Activated CD8-positive, alpha-beta memory T cell treated with anti-CD3 and anti-CD28 coated beads for 4 hours (primary cell): ENCODE measurements at places on chromosomes 5 and 9.

GRCh38 chr5:600886-601541 is 11.1 kb upstream of the CEP72 start:
- DNase-seq: no peak

GRCh38 chr9:38652486-38652885 is 32.1 kb upstream of the ANKRD18A start:
- no peak for DNase-seq

- DNase-seq: no peak
These were observed 316.0 kb upstream of the PAPPA start for GRCh38 chr9:115837618-115838017.

GRCh38 chr5:82074950-82075349 is 103.1 kb downstream of the ATG10 start:
- no peak for DNase-seq

DNA sequence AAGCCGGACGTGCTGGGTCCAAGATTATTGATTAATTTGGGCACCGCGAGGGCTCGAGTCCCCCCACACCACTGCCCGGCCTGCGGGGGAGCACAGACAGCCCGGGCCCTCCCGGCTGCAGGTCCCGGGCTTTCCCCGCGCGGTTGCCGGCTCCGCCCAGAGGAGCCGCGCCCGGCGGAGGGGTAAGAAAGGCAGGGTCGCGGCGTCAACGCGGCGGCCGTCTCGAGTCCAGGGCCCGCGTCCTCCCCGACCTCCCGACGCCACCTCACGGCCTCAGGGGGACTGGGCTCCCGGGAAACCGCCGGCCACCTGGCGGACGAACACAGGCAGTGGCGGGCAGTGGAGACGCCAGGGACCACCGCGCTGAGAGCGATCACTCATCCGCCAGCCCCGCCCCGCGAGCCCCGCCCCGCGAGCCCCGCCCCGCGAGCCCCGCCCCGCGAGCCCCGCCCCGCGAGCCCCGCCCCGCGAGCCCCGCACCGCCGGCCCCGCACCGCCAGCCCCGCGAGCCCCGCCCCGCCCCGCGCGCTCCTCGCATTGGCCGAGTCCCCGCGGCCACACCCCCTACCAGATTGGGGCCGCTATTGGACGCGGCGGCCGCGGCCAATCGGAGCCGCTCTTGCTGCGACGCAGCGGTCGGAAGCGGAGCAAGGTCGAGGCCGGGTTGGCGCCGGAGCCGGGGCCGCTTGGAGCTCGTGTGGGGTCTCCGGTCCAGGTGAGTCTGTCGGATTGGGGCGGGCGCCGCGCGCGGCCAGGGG is at the start of gene MRPL41:
MRPL41 (plus strand) TSS at position 616 of the 758 bp plus-strand sequence. CDS start 203 bp downstream, outside the sequence.
- DNase-seq: peak; percentile 71

DNA sequence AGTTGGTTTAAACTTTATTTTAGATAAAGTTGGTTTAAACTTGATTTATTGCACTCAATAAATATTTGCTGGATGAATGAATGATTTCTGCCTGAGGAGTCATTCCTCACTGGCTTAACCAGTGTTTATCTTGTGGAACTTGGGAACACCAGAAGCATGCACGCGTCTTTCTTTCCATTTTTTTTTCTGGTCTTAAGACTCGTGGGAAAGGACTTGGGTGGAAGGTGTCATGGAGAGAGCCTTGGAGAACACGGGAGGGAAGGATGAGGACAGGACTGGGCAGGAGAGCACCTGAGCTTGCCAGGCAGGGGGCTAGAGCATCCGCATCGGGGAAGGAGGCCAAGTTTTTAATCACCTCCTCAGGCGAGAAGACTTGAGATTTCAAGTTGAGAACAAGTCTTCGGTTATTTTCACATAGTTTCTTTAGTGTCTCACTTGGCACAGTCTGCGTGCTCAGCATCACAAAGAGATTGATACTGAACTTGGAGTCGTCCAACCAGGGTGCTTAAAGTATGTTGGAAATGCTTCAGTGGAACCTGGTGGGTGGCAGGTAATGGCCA is 144.2 kb downstream of the PDZD2 start:
- no peak for DNase-seq

GRCh38 chr5:79521156-79521555 is 7.2 kb upstream of the HOMER1 start:
- DNase-seq: no peak

- peak; percentile 55 for DNase-seq
These were observed 17.3 kb upstream of the ODF2 start for GRCh38 chr9:128438343-128439109.

DNA sequence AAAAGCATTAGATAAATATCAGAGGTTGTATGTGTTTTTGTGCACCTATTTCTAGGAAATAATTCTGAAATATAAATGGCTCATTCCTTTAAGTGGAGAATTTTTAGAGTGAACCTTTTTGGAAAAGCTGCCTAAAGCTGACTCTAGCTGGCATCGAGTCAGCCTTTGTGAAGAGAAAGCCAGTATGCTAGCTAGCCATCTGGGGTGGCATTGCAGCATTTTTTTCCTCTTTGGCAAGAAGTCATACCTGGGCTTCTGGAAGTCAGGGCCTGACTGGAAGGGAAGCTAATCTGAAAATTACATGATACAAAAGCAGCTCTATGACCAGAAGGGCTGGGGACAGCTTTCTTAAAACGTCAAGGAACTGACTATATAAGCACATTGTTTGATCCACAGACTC is 19.7 kb downstream of the ANP32B start:
- no peak for DNase-seq

GRCh38 chr9:90489066-90489465 is 153.6 kb downstream of the DIRAS2 start:
- DNase-seq: no peak

DNA sequence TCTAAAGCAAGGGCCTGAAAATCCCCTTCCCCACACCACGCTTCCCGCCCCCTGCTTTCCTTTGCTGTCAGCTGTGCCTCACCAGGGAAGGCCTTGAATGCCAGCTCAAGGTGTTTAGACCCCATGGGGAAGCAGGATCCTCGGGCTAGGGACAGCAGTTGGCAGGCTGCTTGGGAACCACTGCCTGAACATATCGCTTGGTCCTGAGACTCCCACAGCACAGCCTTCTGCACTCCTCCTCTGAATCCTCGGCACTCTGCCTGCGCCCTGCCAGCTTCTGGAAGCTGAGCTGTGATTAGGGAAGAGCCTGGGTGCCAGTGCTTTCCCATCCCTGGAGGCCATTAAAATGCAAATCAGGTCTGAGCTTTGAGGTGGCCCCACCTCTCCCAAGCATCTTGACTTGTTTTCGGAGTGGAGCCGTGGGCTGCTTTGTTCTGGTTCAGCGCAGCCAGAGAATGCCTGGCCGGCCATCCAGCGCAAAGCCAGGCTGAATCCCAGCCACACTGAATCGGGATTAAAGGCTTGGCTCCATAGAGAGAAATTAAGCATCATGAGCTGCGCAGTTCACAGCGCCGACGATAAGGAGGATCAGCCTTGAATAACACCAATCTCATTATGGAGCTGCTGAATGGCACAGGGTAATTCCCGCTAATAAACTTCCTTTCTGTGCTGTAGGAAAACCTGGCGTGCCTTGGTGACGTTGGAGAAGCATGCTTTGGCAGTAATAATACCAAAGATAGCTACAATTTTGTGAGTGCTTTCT is 40.0 kb downstream of the AMBP start:
- no peak for DNase-seq

DNA sequence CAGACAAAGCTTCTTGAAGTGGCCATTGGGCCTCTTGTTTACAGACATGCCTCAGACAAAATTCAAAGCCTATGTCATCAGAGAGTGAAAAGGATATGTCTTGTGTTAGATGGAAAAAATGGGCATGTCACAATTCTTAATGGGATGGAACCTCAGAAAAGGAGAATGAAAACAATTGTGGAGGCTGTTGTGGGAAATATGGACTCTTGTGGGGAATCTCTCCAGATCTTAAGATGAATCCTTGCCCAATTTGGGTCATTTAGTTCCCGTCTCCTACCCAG is 19.5 kb downstream of the SLC22A5 start:
- no peak for DNase-seq

GRCh38 chr9:38066914-38067858 is 1.8 kb downstream of the SHB start:
- DNase-seq: no peak

DNA sequence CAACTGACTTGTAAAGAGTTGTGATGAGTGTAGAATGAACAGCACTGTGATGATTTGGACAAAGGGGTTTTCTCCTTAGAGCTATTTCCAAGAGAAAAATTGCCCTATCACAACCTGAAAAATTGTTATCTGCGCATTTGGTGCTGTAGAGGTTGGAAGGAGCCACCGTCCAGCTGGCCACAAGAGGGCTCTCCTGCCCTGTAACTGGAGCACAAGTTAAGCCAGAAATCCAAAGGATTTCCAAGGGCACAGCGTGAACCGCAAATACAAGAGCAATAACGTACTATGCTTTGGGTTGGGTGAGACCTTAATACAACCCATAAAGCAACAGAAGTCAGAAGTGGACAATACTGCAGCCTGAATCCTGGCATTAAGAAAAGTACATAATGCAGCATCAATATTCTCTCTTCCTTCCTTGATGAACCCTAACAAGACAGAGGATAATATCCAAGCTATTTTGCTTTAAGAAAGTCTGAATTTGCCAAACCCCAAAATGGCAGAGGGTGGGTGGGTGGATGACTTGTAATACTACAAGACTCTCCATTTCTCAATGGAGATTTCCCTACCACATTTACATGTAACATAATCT is 56.8 kb upstream of the SMIM32 start:
- DNase-seq: no peak

DNA sequence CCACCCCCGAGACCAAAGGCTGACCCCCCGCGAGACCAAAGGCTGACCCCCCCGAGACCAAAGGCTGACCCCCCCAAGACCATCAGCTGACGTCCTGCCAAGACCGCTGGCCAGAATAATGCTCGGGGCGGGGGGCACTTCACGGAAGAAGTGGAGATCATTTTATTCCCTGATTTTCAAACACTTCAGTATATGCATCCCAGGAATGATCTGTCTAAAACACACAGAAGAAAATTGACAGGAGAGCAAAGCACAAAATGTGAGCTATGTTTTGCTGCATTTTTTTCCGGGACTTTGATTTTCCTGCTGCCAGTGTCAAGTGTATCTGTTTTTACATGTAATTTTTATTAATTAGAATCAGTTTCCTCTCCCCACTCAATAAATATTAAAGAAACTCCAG is 67.1 kb downstream of the ADAMTS2 start:
- DNase-seq: no peak

GRCh38 chr9:69174616-69175463 is 763 bp downstream of the TJP2 start:
- no peak for DNase-seq

DNA sequence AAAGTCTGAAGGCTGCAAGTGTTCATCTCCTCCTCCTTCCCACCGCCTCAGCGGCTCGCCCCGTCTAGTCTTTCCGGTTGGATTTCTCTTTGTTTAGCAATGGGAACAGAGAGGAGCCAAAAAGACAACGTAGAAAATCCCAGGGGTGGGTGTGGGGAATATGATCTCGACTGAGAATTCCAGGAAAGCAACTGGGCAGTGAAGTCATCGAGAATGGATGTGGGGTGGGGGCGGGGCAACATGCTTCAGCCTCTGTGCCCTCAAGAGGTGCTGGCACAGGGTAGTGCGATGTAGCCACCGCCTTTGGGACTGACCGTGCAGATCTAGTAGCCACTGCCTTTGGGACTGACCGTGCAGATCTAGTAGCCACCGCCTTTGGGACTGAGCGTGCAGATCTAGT is 12.9 kb downstream of the MSX2 start:
- no peak for DNase-seq

DNA sequence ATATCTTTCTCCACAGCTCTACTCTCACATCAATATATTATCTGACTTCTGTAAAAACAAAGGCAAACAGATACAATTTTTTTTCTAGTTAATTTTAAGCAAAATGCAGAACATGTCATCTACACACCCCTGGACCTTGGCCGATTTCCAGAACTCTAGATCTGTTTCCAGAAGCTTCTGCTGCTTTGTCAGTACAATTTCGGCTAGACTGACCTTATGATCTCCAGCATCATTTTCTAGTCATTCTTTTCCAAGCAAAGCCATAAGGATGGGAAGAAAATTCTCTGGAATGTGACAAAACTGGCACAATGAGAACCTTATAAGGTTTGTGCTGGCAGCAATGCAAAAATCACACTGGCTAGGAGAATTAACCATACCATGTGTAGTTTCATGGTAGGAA is 132.8 kb upstream of the MPDZ start:
- no peak for DNase-seq

GRCh38 chr9:92033991-92034390 is 81.2 kb downstream of the SPTLC1 start:
- DNase-seq: no peak

DNA sequence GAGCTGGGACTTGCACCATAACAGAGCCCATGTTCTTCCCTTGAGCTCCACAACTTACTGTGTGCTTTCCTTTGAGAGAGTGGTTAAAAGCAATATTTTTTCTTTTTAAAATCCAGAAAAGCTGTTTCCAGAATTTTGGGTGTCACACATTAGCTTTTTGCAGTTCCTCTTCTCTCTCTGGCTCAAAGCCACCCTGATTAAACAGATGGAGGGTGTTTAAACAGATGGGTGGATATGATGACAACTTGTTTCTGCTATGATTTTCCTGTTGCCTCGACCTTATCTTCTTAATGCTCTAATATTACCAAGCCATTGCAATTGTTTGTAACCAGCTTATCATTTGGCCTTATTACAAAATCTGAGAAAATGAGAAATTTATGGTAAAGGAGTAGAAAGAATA is 22.9 kb upstream of the CFAP95 start:
- no peak for DNase-seq

GRCh38 chr5:161548487-161549094 is 2.1 kb upstream of the GABRB2 start:
- DNase-seq: no peak

- no peak for DNase-seq
These were observed 43.3 kb downstream of the ANKRD33B start for GRCh38 chr5:10607023-10607665.

GRCh38 chr5:585962-586628 is 26.0 kb upstream of the CEP72 start:
- DNase-seq: no peak

GRCh38 chr5:174446988-174447387 is 277.4 kb upstream of the MSX2 start:
- no peak for DNase-seq

GRCh38 chr5:72402381-72402890 is 82.3 kb downstream of the PTCD2 start:
- DNase-seq: no peak

- DNase-seq: no peak
These were observed at the start of gene SMIM33 for GRCh38 chr5:139470821-139471300. Gene SMIM33 (plus strand): TSS chr5:139471004. CDS start chr5:139471122, 118 bp downstream.

DNA sequence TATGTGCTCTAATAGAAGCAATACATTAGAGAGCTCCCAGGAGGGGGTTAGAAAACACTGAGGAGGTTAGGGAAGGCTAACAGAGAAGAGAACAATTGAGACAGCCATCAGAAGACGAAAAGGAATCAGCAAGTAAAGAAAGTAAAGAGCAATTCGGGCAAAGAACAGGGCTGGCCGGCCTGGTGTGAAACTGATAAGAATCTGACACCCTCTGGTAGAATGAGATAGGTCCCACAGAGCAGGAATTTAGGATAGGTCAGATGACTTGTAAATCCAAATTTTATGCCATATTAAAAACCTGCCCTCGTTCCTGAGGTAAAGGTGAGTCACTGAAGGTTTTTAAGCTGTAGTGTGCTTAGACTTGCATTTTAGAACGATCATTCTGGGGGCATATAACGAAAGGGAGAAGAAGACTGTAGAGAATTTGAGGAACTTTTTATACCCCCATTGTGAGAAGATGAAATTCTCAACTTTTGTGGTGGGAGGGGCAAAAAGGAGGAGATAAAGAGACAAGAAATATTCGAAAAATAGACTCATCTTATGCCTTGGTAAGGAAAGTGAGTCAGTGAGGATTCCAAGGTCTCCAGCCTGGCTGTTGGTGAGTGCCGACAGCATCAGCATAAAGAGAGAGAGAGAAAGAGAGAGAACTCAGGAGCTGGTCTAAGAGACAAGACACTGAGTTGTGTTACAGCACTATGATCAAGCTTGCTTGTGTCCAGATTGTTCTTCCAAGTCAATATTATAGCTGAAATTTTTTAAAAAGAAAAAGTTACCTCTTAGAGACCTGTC is 51.3 kb downstream of the TMEM167A start:
- DNase-seq: no peak
